Hypothalamus (tissue), 51 donors: ENCODE measurements at places on chromosomes 1 and 21.

DNA sequence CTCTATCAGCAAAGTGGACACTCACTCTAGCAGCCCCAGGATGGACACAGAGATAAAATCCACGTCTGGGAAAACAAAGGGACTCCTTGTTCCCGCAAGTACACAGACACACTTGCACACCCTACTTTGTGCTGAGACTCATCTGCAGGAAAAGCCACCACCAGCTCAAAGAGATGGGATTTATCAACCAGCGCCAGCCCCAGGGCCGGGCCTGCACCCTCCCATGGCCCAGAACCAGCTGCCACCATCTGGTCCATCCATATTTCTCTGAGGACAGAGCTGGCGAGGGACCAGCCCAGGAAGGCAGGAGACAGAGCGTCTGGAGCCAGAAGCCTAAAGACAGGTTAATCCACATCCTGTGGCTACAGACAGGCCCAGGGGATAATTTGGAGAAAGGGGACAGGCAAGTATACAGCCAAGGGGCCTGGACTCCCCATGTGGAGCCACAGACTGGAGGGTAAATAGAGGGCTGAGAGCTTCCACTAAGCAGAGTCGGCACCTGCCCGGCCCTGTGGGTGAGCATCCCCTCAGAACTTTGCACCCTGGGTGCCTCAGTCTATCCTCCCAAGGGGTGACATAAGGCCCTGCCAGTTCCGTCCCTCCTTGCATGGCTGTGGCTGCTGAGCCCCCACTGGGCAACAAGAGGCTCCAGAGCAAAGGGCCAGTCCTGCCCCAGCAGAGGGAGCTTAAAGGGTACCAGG lies 233.9 kb downstream of the PTPRU start:
- DNase-seq = no peak

DNA sequence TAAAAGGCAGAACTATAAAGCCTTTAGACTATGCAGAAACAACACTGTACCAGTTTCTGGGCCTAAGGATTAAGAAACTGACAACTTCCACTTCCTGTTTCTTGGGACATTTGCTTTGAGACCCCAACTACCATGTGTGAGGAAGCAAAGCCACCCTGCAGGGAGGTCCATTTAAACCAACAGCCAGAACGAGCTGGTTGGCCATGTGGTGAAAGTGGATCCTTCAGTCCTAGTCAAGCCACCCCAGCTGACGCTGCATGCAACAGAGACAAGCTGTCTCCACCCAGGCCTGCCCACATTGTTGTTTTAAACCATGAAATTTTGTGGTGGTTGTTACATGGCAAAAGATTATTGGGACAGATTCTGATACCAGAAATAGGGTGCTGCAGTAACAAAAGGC lies 31.8 kb upstream of the SLFNL1 start:
- no peak for DNase-seq

DNA sequence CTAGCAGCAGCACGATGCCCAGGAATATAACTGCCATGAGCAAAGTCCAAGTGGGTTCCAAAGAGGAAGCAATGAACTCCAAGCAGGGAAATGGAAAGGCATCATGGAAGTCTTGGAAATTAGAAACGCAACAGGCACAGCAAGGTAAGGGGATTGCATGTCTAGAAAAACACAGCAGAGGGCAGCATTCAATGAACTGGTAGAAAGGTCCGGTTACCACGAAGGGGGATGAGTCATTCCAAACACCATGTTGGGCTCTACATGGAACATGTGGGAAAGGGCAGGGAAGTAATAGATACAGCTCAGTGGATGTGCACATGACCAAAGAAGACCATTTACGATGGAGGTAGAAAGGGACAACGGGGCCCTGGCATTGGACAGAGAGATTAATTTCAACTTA lies 36.4 kb downstream of the RXRG start:
- DNase-seq = no peak

- DNase-seq = no peak
Observed at GRCh38 chr1:87914396-87914795, 585.7 kb downstream of the LMO4 start.

GRCh38 chr1:27545876-27546275 lies 55.9 kb upstream of the WASF2 start:
- no peak for DNase-seq

- no peak for DNase-seq
Observed at GRCh38 chr21:17387030-17387617, 125.7 kb upstream of the CXADR start.

DNA sequence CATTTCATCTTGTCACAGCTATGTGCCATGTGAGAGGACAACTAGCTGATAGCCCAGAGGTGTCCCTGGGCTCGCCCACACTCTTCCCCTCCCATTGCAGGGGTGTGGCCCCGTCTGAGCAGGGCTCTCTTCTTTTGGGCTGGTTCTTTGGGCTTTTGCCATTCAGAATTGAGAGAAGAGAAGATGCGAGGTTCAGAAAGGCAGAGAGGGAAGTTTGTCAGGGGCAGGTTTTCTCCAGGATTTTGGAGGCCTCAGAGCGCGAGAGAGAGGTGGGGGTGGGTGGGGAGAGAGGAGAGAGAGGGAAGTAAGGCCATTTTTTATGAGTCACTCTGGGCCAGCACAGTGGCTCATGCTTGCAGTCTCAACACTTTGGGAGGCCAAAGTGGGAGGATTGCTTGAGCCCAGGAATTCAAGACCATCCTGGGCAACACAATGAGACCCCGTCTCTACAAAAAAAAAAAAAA lies 5.2 kb downstream of the IFI6 start:
- DNase-seq = no peak

DNA sequence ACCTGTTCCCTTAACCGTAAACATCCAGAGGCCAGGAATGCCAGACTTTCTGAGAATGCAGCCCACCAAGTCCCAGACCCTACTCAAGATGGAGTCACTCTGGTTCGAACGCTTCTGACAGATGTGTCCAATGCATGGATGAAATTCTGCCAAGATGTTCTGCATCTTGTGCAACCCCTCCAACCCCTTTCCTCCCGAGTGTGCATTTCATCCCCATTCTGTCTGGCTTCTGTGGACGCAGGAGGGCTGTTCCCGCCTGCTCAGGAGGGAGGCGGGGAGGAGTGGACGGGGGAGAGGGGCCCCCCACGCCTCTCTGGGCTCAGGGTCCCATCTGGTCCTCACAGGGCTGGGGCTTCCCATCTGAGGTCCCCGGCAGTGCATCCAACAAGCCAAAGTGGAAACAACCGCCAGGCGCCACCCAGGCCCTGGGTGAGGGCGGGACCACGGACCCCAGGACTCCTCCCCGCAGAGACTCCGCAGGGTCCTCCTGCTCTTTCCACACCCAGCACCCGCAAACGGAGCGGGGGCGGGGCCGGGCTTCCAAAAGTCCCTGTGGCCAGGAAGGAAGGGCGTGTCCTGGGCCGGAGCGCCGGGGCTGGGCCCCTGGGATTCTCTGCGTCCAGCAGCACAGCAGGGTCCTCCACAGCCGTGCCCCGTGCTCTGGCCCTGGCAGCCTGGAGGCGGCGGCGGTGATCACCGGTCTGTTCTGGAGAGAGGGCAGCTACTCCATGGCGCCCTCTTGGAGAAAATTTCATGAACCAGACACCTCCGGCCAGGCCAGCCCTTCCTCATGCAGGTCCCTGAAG lies 27.8 kb upstream of the SUMO3 start:
- DNase-seq = peak; percentile 31

- no peak for DNase-seq
Observed at GRCh38 chr1:119147661-119148090, 7.2 kb upstream of the WARS2 start.

GRCh38 chr1:245990315-245991022 lies 516.6 kb downstream of the SMYD3 start:
- no peak for DNase-seq

DNA sequence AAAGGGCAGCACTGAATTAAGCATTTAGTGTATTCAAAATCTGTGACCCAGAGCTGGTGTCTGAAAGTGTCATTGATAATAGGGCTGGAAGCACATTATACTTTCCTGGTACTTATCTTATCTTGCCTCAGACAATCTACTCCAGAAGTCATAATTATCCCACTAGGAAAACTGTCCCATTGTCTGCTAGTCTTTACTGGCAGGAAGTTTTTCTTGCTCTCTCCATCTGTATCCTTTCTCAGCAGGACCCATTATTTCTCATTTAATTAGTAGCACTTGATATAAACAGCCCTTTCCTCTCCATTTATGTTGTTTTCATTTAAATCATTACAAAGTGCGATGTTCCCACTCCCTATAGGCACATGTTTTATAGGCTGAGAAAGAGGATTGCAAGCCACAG lies 36.5 kb upstream of the BARHL2 start:
- DNase-seq = no peak

GRCh38 chr1:40075266-40075665 lies 21.8 kb downstream of the PPT1 start:
- DNase-seq = no peak

DNA sequence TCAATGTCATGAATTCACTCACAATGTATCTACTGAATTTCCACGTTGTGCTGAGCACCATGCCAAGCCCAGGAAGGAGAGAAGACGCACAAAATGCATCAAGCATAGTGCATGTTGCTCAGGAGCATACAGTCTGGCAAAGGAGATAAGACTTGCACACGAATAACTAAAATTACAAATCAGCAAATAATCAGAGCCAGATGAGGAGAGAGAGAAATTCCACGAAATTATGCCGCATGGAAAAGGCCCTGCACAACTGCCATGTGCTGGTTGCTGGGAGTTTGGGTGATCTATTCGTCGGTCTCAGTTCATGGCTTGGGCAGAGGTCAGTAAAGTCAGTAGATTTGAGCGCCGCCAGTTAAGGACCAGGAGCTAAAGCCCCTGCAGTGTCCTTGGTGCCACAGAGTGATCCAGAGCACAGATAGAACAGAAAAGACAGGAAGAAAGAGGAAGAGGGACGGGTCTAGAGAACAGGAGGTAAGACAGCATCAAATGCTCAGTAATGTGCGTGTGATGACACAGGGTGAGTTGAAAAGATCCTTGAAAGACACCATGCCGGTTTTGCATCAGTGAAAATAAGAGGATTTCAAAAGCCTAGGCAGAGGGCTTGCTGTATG lies 55.1 kb upstream of the ZNF281 start:
- DNase-seq = no peak

- DNase-seq = no peak
Observed at GRCh38 chr1:116322752-116323405, 50.2 kb upstream of the ATP1A1 start.

GRCh38 chr1:8844501-8845006 lies 27.1 kb upstream of the RERE start:
- no peak for DNase-seq

- DNase-seq = no peak
Observed at GRCh38 chr1:55068638-55069037, 29.3 kb downstream of the PCSK9 start.

DNA sequence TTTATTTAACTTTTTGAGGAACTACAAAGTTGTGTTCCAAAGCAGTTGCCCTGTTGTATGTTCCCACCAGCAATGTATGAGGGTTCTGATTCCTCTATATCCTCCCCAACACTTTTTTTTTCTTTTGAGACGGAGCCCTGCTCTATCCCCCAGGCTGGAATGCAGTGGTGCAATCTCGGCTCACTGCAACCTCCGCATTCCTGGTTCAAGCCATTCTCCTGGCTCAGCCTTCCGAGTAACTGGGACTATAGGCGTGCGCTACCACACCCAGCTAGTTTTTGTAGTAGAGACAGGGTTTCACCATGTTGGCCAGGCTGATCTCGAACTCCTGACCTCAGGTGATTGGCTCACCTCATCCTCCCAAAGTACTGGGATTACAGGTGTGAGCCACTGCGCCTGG lies 60.4 kb upstream of the ENAH start:
- DNase-seq = no peak

GRCh38 chr1:229271448-229272159 lies 693 bp downstream of the RAB4A start:
- no peak for DNase-seq

- no peak for DNase-seq
Observed at GRCh38 chr1:221310180-221310579, 430.9 kb downstream of the HLX start.

GRCh38 chr1:52140633-52141512 lies 1.0 kb upstream of the ZFYVE9 start:
- no peak for DNase-seq

DNA sequence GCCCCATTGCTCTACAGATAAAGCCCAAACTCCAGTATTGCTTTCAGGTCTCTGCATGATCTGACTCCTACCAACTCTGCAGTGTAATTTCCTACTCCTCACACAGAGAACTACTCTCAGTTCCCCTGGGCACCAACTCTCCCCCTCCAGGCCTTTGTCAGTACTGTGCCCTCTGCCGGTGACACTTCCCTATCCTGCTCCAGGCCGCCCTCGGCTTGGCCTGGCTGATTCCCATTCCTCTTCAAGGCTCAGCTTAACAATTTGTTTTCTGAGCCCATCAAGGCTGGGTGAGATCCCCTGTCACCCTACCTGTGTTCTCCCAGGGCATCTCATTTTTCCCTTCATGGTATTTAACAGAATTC lies 2.6 kb downstream of the SLAMF8 start:
- DNase-seq = no peak
